ENCODE measurements at places on chromosomes 2 and 18.
A peak's percentile ranks its signal among the peaks of the same experiment; 100 is the strongest.

DNA sequence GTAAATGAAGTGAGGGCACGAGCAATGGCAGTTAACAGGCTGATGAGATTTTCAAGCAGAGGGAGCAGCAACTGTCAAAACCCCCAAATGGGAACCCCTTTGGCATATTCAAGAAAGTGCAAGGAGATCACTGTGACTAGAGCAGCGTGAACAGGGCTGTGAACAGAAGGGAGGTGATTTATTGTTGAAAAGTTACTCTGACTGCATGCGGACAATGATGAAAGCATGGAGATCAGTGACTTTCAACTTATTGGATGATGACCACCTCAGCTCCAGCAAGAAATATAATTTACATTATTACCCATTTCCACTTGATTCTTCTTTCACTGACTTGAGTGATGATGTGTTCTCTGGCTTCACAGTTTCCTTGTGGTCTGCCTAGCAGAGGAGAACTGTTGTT is 187.8 kb upstream of the BOD1L2 start:
- no peak for DNase-seq

- no peak for DNase-seq
These were observed 156.2 kb downstream of the HRH4 start for GRCh38 chr18:24616653-24617052.

DNA sequence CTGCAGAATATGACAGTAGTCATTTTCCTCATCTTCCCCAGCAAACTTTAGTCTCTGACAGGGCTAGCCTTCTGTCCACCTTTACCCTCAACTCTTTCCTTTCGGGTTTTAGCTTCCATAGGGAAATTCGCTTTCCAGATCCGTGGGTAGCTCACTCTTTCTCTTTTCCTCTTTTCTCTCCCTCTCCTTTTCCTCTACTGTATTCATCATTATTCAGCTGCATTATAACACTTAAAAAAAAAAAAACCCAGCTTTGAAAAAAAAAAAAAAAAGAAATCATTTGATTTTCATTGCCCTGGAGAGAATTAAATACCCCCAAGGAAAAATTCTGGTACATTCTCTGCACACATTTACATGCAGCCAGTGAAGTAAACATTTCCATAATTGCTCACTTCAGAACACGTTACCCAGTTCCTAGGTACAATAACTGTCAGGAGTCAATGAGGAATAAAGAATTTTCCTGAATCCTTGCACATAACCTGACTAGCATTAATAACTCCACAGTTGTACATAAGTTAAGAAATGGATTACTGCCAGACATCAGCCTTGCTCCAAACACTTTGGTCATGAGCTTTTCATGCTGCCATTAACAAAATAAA is 63.5 kb downstream of the ZNF521 start:
- DNase-seq = no peak

- DNase-seq = peak; percentile 54
These were observed 923 bp downstream of the AMER3 start for GRCh38 chr2:130756053-130756873.

DNA sequence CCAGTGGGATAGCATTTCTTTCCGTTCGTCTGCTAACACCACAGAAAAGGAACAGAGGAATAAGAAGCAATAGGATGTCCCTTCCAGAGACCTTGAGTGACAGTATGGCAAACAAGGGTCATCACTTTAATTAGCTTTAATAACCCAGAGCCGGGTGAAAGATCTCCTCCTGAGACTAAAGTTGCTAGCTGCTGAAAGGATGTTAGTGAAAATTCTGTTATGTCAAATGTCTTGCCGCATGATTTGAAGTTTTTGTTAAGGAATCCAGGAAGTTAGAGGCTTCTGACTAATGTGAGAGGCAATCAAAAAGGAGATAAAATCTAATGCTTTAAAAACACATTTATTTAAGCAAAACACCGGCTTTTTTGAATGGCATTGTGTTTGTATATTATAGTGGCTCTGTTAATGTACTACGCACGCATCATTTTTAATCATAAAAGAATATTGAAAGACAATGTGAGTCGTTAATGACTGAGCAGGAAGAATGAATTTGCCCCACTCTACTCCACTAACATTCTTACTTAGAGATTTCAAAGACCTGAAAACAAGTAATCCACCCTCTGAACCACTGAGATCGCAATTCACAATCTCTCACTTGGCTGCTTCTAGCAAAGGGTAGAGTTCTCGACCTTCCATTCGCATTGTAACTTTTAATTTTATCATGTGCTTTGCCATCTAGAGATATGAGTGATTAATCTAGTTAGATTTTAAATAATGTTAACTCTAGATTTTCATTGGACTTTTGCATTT is 536.6 kb downstream of the LRRTM4 start:
- DNase-seq = no peak

DNA sequence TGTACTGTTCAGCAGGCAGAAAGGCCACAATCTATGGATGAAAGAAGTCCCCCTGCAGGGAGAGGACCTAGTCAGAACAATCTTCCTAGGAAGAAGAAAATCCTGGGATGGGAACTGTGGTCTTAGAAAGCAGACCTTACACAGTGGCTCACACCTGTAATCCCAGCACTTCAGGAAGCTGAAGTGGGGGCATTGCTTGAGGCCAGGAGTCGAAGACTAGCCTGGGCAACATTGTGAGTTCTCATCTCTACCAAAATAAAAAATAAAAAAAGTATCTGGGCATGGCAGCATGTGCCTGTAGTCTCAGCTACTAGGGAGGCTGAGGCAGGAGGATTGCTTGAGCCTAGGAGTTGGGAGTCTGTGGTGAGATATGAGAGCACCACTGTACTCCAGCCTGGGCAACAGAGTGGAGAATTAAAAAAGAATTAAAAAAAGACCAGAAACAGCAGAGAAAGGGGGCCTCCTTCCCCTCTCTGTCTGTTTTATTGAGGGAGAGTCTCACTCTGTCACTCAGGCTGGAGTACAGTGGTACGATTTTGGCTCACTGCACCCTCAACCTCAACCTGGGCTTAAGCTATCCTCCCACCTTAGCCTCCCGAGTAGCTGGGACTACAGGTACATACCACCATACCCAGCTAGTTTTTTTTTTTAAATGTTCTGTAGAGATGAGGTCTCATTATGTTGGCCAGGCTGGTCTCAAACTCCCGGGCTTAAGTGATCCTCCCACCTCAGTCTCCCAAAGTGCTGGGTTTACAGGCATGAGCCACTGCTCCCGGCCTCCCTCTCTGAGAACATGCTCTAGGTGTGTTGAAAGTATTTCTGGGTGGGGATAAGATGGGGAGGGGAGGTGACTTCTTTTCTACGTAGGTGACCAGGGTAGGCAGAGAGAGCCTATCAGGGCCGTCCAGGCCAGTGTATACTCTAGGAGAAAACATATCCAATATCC is 7.4 kb downstream of the RHOB start:
- no peak for DNase-seq

- DNase-seq = no peak
These were observed 17.1 kb upstream of the SLC35F6 start for GRCh38 chr2:26746934-26747333.

GRCh38 chr2:127388423-127389164 is 819 bp upstream of the MAP3K2 start:
- no peak for DNase-seq

DNA sequence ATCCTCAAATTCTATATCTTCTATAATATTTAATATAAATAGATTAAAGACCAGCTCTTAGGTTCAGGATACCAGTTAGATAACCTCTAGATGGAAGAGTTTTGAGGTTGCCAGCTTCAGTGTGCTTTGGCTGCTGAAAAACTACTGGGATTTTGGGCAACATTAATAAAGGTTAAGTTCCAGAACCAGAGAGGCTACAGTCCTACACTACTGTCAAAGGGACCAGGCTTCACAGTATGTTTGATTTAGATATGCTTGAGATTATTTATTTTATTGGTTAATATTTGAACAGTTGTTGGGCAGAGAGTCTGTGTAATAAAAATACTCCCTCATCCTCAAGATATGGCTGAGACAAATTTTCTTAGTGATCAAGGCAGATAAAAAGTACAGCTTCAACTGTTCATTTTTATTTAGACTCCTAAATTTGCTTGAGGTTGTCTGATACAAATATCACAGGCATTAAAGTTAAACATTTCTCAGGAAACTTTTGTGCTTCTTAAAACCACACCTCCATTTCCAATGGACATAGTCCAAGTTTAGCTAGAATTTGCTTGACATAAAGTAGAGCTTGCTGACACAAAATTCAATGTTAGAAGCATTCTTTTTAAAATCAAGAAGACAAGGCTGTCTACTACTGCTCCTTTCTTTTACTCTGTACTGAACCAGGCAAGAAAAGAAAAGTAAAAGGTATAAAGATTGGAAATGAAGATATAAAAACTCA is 19.7 kb upstream of the TMEM17 start:
- no peak for DNase-seq

DNA sequence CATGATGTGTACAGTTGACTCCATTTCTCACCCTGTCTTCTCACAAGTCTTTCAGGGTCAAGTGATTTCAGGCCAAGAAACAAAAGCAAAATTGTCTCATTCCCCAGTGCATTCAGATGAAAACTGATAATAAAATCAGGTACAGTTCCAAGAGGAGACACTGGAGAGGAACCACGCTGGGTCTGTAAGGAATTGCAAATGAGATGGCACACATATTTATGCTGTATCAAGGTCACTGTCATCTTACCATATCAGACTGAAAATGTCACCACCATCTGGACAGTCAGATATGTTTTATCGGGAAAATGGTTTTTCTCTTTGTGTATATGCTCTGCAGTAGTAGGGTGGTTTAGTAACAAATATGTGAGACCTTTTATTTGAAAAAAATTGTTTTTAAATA is 91.7 kb downstream of the CCDC138 start:
- no peak for DNase-seq

- DNase-seq = no peak
These were observed 9.7 kb upstream of the PXDN start for GRCh38 chr2:1754046-1754445.

DNA sequence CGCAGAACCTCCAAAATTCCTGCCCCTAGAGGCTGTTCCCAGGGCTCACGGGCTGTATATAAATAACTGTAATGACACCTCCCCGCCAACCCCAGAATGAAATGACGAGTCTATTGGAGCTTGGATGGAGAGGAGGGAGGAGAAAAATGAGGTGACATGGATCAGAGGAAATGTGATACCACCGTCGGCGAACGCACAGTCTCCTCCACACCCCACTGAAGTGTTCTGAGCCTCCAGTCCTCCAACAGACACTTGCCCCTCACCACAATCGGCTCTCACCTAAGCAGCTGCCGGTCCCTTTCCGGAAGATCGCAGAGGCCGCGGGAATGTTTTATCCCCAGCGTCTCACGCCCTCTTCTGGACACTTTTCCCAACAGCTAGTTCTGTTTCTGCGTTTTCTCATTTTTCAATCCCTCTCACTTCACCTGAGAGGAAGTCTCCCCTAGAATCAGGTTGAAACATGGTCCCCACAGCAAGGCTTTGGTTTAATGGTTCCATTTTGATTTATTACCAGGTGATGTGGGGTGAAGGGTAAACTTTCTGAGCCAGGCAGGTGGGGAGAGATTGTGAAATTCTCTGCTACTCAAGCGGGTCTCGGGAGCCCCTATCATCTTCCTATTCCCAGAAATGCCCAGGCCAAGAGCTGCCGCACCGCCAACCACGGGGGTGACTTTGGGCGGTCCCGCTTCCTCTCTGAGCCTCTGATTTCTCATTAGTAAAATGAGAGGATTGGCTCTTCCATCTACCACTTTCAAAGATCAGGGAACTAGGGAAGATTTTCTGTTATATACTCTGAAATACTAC is 9.1 kb upstream of the MYO5B start:
- DNase-seq = no peak

DNA sequence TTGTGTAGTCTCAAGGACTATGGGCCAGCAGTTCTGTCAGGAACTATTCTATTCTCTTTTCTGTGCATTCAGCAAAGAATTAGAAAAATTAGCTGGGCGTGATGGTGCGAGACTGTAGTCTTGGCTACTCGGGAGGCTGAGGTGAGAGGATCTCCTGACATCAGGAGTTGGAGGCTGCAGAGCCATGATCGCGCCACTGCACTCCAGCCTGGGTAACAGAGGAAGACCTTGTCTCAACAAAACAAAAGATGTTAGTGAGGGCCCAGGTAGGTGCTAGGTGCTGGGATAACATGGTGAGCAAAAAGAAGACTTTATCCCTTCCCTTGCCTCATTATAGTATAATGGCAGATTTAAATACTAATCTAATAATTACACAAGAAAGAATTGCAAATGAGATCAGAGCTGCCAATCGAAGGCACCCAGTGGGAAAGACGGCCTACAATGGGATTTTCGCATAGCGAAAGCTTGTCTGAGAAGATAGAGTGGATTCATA is 447 bp upstream of the MRPL19 start:
- DNase-seq = no peak

- DNase-seq = no peak
These were observed 12.6 kb downstream of the DRC1 start for GRCh38 chr2:26414311-26414710.

- no peak for DNase-seq
These were observed 229.5 kb upstream of the EPAS1 start for GRCh38 chr2:46067501-46068305.

- DNase-seq = no peak
These were observed 67.6 kb downstream of the FEZ2 start for GRCh38 chr2:36530178-36530982.

DNA sequence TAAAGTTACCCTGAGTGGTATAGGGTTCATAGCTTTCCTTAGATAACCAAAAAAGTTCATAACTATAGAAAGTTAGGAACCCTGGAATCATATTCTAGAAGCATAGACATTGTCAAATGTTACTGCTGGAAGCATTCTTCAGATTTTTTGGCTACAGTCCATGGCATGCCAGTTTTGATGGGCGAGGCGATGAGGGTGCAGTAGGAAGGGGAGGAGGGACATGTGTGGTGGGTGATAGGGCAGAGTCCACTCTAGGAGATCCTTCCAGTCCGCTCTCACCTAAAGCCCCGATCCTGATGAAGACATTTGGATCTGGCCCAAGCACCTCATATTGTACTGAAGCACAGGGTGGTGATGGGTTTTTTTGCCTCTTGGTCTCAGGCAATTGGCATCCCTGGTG is 91.8 kb downstream of the HRH4 start:
- DNase-seq = no peak

DNA sequence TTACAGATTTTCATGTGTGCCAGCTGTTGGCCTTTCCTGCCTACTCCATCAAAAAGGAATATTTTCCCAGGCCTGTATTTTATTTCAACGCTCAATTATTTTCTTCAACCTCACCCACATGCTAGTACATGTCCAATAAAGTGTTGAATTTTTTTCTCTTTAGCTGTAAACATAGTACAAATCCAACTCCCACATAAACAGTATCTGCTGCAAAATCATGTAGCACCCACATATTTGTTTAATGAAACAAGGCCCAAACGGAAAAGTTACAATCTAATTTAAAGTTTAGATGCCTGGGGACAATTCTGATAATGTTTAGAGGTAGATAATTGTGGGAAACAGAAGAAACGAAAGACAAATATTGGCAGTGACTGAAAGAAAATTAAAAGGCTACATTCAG is 275.4 kb upstream of the ACVR2A start:
- DNase-seq = no peak
